RCC 7860 (cell line): ENCODE measurements at places on chromosomes 7 and 10.

DNA sequence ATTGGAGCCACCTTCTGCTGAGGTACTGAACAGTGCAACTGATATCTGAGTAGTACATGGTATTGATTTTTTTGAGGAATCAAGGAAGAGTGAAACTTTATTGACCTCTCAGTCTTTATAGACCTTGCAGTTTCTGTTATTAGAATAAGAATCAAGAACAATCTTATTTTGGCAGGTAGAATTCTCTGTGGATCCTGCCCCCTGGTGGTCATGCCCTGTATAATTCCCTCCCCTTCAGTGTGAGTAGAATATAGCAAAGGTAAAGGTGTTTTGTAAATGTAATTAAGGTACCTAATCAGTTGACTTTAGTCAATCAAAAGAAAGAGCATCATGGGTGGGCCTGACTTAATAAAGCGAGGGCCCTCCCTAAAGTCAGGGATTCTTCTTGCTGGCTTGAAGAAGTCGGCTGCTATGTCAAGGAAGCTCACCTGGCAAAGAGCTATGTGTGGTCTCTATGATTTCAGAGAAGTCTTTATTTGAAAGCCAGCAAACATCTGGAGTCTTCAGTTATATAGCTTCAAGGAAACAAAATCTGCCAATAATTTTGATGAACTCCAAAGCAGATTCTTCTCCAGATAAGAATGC is 142.8 kb downstream of the LSM5 start:
- no peak for DNase-seq

DNA sequence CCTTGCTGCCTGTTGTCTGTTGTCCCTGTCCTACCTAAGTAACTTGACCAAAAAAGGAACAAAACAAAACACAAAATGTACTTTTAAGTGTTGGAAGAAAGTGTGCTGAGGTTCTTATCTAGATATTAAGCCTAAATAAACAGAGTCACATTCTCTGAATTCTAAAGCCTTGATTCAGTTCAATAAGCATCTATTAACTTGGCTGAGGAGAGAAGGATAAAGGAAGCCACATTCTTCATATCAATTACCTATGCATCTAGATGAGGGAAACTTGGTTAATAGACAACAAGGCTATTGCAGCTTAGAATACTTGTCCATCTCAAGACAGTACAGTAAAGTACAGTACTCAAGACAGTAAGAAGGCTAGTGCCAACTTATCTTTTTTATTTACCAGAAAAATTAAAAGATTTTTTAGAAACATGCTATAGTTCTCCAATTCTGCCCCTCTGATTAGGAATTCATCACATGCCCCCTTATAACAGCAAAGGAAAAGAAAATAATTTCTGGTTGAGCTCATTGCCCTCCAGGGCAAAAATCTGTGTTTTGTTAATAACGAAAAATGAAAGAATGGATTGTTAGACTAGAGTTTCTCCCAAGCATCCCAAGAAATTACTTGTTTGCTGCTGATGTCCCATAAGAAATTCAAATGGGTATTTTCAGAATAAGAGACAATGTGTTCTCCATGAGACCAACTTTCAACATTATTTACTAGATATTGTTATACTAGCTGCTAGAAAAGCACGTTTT is 546.5 kb upstream of the SEMA3D start:
- DNase-seq = no peak

- no peak for DNase-seq
Observed at GRCh38 chr10:119418362-119418761, 124.2 kb downstream of the RGS10 start.

DNA sequence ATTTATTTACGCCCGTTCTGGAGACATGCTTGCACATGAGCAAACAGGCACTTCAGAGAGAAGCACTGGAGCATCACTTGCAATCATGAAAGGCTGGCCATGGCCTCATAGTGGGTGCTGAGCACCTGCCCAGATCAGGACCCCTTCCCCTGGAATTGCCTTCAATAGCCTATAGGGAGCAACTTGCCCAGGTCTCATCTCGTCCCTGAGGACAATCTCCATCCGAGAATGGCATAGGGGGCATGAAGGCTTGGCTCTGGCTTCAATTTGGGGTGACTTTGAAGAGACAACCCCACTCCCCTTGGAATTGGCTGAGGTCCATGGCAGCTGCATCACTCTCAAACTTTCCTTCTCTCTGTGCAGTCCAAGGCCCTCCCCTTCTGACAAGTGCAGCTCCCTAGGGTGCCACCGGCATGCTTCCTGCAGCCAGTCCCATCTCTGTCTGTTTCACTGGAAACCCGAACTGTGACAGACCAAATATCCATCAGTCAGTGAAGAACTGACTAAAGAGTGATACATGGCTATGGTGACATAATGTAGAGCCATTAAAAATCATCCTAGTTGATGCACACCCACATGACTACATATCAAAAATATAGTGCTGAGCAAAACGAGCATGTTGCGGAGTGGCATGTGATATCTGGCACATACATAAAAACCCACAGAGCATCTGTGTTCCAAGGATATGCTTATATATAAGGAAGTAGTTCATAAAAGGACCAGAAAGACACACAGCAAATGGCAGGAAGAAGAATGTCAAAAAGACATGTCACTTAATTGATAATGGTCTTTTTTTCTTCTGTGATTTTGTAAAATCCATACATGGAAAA is 12.4 kb downstream of the GDF2 start:
- DNase-seq = no peak

GRCh38 chr10:102227050-102227449 is 951 bp downstream of the ELOVL3 start:
- DNase-seq = no peak

- DNase-seq = peak; percentile 47
Observed at GRCh38 chr7:151461096-151461941, 21.4 kb upstream of the CRYGN start.

DNA sequence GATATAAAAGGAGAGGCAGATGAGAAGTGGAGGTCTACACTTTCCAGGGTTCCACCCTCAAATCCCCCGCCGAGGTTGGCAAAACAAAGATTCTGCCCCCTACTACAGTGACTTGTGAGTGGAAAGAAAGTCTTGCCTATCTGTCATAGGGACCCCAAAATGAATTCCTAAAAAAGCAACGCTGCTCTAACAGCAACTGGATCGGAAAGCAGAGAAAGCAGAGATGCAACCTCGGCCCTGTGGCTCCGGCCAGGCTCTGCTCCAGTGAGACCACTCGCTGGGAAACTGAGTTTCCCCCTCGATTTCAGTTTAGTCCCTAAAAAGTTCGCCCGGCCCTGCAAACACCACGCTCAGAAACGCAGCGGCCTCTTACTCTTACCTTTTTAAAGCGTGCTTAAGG is 297.9 kb upstream of the NFE2L3 start:
- no peak for DNase-seq

GRCh38 chr7:46626691-46627310 is 705.7 kb upstream of the IGFBP3 start:
- no peak for DNase-seq

- DNase-seq = no peak
Observed at GRCh38 chr10:3666525-3667302, 118.3 kb downstream of the KLF6 start.

- DNase-seq = peak; percentile 25
Observed at GRCh38 chr7:22433710-22434460, 66.1 kb downstream of the STEAP1B start.

DNA sequence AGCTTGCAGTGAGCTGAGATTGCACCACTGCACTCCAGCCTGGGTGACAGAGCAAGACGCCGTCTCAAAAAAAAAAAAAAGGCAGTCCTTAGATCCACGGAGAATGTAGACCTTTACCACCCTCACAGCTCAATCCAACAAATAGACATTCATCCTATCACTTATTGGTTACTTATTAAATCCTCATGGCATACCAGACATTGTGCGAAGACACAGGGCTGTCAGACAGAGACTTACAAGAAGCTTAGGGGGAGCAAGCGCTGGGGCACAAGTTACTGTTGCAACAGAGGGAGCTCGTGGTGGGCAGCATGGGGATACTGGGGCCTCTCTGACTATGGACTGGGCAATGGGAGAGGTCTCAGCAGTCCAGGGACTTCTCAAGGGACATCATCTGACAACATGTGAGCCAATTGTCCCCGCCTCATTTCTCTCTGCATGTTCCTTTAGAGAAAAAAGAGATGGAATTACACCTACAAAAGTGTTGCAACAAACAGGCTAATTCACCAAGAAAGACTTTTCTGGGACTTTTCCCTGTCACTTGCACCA is 82.8 kb upstream of the TNS3 start:
- peak; percentile 37 for DNase-seq

DNA sequence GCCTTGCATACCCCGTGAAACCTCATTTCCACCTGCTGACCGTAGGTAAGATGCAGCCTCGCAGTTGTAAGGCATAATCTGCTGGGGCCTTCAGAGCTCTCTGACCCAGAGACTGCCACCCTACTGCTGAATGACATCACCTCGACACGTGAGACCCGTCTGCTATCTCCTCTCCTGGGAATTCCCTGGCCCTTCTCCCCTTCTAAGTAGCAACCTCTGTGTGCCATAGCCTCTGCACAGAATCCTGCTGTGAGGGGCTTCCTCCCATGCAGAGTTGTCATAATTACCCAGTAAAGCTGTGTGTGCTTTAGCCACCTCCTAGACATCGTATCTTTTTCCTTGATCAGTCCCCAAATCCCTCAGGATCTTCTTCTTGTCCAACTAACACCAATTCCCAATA is 106.7 kb downstream of the CACNB2 start:
- DNase-seq = no peak

- no peak for DNase-seq
Observed at GRCh38 chr7:80153446-80153845, 18.8 kb downstream of the GNAI1 start.

- no peak for DNase-seq
Observed at GRCh38 chr10:85606401-85606800, 760.2 kb downstream of the GRID1 start.

- DNase-seq = peak; percentile 50
Observed at GRCh38 chr7:127885843-127886242, 145.4 kb downstream of the LRRC4 start.

GRCh38 chr7:34839645-34840044 is 181.6 kb downstream of the NPSR1 start:
- DNase-seq = no peak

- no peak for DNase-seq
Observed at GRCh38 chr10:32039734-32040133, 16.5 kb downstream of the KIF5B start.

GRCh38 chr10:26780793-26781601 is 79.8 kb downstream of the ABI1 start:
- peak; percentile 85 for DNase-seq

DNA sequence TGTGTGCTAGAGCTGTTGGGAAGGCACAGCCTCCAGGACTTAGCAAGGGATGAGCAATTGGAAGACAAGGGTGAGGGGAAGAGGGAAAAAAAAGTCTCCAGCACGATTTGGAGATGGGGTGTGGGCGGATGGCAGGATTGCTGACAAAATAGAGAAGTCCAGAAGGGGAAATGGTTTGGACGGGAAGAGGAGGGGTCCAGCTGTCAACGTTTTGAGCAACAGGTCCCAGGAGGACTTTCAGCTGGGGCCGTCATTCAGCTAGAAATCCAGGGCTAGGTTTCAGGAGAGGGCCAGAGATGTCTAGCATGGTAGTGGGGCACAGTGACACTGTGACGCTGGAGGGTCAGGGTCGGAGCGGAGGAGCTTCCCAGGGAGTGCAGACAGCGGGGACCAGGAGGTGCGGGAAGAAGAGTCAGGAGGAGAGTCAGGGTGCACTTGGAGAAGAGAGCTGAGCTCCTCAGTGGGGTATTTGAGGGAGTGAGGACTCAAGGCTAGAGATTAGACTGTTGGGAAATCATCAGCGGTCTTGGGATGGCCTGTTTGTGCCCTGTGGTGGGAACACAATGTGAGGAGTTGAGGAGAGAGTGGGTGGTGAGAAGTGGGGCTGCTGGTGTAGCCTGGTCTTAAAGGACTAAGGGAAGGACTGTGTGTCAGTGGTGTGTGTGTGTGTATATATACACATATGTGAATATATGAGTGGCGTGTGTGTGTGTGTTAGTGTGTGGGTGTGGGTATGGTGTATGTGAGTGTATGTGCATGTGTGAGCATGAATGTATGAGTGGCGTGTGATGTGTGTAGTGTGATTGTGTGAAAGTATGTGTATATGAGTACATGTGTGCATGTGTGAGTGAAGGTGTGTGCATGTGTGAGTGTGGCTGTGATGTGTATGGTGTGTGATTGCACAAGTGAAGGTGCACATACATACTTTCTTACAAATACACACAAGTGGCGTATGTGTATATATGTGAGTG is 3.8 kb downstream of the ZYX start:
- no peak for DNase-seq

DNA sequence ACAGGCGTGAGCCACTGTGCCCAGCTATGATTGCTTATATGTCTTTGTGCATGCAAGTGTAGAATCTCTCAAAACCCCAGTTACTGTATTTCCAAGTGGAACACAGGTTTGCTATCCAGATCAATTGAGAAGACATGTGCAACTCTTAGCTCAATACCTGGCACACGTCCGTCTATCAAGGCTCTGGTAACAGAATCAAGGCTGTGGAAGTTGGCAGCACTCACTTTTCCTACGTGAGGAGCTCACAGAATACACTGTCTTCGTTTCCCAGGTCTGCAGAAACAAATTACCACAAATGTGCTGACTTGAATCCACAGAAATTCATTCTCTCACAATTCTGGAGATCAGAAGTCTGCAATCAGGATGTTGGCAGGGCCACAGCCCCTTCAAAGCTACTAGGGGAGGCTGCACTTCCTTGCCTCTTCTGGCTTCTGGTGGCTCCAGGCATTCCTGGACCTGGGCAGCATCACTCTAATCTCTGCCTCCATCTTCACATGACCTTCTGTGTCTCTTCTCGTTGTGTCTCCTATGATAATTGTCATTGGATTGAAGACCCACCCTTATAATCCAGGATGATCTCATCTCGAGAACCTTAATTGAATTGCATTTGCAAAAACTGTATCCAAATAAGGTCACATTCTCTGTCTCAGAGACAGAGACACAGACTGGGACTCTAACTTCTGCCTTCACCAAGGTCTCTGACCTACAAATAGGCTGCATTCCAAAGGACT is 84.8 kb upstream of the C7orf33 start:
- no peak for DNase-seq

GRCh38 chr7:137943132-137943551 is 58.7 kb downstream of the CREB3L2 start:
- DNase-seq = no peak

- no peak for DNase-seq
Observed at GRCh38 chr10:123573236-123574108, 92.7 kb upstream of the GPR26 start.
